ENCODE measurements at places on chromosomes 2 and 18.

DNA sequence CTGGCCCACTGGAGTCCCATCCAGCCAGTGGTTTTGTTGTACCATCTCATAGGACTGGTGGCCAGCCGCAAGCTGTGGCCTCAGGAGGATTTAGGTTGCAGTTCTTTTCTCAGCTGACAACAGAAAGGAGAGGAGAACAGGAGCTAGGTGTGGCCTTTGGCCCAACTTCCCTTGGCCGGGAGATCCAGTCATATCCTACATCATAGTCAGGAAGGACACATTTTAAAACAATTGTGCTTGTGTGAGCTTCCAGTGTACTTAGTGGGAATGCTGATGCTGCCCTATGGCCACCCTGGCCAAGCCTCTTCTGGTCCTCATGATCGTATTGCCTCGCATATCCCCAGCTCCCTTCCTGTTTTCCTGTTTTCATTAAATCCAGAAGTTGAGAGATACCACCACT, 98.1 kb downstream of the WDSUB1 start:
- no peak for DNase-seq

GRCh38 chr2:124755386-124755785, 730.3 kb downstream of the CNTNAP5 start:
- no peak for DNase-seq

GRCh38 chr2:239466061-239466754, 65.4 kb upstream of the HDAC4 start:
- no peak for DNase-seq

DNA sequence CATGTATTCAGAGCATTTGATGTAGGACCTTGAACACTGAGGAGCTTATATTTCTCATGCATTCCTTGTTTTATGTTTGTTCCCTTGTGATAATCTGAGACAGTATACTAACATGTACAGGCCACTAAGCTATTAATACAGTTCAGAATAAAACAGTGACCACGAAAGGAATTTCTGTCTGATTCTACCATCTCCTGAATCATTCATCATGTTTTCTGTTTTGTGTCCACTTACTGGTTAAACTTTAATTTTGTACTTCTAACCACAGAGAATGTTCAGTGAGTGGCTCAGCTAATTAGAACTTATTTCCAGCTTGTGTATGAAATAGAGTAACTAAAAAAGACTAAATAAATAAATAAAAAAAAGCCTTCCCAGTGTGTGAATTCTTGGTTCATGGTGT, 110.4 kb downstream of the LRP1B start:
- no peak for DNase-seq

DNA sequence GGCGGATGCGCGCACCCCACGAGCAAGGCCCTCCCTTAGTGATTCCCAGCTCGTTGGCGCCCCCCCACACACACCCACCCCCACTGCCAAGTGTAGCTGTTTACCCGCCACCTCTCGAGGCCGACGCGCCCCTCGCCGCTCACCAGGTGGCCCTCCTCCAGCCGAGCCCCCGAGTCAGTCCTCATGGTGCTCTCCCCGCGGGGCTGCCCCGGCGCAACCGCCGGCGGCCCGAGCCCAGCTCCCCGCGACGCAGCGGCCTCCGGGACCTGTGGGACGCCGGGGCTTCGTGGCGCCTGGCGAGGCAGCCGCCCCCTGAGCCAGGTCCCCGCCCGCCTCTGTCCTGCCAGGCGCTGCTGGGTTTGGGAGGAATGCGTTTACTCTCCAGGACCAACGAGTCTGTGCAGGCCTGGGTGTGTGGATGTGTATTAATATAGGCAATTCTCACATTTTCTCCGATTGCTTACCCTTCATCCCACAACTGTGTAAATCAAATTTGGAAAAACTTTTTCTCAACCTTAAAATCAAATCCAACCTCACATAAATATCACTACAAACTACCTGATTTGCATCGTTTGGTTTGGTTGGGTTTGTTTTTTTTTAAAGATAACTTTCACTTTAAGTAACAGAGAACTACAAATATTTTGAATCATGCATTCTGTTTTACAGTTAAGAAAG, at the start of gene TMEM237:
Gene TMEM237, minus strand, starts transcription at position 288 of the 675 bp plus-strand sequence. Its CDS starts 103 bp downstream, at position 185.
- DNase-seq, result peak; percentile 33

DNA sequence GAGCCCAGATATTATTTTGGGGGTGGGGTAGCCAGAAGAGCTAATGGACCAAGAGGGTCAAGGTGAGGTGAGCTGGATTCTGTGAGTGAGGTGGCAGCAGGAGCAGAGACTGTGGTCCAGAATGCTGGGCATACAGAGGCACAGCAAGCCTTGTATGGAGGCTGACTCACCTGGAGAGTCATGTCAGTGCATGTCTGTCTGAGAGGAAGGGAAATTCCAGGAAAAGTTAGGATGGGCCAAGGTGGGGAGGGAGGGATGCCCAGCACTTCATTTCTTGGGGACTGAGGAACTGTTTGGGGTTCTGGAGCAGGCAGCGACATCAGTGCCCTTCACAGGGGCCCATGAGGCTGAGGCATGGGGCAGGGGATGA, 21.1 kb downstream of the PER2 start:
- DNase-seq, result no peak

GRCh38 chr2:198096002-198096401, 291.6 kb downstream of the PLCL1 start:
- no peak for DNase-seq

GRCh38 chr2:172664766-172665165, 70.9 kb upstream of the RAPGEF4 start:
- DNase-seq, result no peak

GRCh38 chr18:3889803-3890202, 439.8 kb downstream of the TGIF1 start:
- no peak for DNase-seq
